ENCODE measurements at places on chromosomes 13 and 19.

- DNase-seq: no peak
Measured at GRCh38 chr13:38688674-38689073, 1.8 kb downstream of the FREM2 start.

DNA sequence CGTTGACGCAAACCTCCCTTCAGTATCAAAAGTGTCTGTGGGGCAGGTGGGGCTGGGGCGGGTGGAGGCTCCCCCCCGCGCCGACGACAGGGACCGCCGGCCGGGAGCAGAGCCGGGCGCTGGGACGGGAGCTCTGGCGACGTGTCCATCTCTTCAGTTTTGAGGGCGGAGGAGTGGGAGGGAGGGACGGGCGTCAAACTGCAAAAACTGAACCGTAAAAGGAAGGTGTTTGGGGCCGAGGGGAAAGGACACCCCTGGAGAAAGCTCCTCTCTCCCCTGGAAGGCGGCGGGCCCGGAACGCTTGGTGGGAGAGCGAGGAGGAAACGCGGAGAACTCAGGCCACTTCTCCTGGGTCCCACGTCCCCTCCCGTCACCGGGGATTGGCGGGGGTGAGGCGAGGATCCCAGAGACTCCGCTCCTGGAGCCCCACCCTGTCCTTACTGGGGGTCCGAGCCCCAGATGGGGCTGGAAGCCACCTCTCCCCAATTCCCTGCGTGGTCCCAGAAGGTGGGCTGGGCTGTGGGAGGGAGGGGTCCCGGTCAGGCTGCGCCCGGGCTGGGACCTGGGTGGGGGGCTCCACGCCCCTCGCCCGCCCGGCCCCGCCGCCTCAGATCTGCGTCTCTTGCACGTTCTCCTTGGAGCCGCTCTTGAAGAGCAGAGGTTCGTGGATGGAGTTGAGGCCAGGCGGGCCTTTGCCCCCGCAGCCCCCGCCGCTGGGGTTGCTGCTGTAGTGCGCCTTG lies 3.4 kb upstream of the ASPDH start:
- DNase-seq: no peak

- no peak for DNase-seq
Measured at GRCh38 chr13:81957121-81957520, 1616.2 kb upstream of the SPRY2 start.

GRCh38 chr19:15210323-15210781 lies 9.6 kb upstream of the NOTCH3 start:
- no peak for DNase-seq

DNA sequence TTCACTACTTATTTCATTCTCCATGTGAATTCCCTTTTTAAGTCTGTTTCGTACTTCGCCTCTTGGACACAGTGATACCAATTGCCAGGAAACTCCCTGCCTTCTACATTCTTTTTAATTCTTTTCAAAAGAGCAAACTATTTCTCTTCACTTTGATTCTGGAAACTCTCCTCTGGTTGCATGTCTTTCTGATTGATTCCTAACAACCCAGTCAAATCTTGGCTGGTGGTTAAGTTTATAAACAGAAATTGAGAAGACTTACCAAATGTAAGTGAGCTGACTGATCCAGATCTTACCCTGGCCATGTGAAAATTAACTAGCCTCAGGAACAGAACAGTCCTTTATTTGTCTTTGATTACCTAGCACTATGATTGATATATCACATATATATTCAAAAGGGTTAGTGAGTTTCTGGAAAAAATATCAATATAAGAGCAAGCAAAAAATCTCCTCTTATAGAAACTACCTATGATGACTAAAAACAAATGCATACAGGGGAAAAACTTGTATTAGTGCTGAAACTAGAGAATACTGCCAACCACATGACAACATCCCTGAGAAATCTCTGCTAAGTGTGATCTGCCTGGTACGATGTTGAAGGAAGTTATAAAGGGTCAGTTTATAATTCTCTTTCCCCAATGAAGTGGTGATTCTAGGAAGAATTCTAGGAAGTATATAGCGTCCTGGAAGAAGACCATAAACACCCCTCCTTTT lies 152.6 kb upstream of the HTR2A start:
- DNase-seq: no peak

GRCh38 chr13:19888799-19889198 lies 25.4 kb upstream of the ZMYM5 start:
- no peak for DNase-seq

DNA sequence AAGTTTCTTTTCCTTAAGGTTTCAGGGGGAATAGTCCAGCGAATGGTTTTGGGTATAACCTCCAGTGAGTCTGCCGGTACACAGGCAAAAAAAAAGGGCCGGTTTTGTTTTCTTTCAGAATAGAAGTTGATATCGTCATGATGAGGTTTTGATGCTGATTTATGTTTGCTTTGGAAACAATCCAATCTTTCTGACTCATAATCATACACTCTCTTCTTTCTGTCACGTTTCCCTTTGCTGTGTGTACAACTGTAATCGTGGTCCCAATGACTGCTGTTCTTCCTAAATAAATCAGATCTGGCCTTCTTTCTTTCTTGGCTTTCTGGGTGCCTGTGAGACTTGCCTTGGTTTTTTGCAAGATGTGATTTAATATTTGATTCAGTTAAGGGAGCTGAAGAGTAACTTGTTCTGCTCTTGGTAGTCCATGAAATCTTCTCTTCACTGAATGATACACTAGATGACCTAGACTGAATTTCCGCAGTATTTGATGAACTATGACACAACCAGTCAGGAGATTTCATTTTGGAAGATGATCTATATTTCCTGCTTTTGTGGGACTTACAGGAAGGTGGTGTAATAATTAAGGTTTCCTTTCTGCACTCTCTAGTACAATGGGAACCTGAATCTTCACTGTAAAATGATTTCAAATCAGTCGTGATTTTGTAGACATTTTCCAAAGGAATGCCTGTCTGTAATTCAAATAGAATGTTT lies 34.9 kb upstream of the METTL21C start:
- DNase-seq: peak; percentile 54

GRCh38 chr19:15330801-15331418 lies 1.4 kb downstream of the BRD4 start:
- DNase-seq: no peak

DNA sequence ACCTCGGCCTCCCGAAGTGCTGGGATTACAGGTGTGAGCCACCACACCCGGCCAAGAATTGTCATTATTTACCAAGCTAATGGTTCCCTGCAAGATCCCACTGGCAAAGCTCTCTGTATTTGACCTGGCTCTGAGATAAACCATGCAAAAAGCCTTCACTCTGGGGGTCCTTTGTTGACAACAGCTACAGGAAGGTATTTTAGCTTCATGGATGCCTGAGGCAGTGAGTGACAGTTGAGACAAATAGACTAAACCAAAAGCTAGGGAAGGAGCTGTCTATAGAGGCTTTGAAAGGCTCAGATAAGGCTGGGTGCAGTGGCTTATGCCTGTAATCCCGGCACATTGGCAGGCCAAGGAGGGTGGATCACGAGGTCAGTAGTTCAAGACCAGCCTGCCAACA lies 45.5 kb downstream of the NOTCH3 start:
- no peak for DNase-seq

DNA sequence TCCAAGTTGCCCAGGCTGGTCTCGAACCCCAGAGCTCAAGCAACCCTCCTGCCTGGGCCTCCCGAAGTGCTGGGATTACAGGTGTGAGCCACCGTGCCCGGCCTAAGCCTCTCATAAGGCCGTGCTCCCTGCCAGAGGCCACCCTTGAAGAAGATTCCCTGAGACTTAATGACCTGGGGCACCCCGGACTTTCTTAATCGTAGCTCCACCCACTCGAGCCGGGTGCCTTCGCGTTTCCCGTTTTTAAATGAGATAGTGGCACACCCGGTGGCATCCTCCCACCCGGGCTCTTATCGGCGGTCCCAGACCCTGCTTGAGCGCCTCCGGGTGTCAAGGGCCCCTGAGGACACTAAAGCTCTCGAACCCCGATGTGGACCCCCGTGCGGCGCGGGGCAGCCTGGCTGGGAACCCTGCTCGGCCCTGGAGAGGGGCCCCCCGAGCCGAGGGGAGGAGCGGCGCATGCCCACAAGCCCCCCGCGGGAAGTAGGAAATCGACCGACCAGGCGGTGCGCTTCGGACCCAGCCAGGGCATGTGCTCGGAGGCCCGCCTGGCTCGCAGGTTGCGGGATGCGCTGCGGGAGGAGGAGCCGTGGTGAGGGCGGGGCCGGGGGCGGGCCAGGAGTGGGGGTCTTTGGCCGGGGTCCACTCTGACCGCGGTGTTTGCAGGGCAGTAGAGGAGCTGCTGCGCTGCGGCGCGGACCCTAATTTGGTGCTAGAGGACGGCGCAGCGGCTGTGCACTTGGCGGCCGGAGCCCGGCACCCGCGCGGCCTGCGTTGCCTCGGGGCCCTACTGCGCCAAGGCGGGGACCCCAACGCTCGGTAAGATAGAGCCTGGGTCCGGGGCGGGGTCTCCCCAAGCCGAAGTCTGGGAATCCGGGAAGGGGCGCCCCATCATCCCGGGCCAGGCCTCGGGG lies at the start of gene ANKLE1:
Gene ANKLE1 (plus strand): TSS at position 511 of the 914 bp plus-strand sequence. CDS start 20 bp downstream, at position 531.
- DNase-seq: no peak

DNA sequence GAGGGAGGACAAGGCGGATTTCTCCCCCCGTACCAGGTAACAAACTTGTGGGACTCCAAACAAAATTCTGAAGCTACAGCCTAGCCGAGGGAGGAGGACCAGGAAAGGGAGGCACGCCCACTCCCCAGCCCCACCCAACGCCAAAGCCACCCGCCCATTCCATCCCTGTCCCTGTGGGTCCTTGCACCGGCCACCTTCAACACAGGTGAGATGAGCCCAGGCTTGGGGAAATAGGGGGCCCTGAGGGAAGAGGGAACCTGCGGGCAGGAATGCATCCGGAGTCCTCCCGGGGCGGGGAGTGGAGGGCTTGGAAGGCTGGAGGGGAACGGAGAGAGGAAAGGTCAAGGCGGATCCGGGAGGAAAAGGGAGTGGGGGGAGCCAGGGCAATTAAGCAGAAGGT lies at the start of gene BEST2:
Gene BEST2 (plus strand): TSS at position 157 of the 400 bp plus-strand sequence. CDS start 802 bp downstream, outside the sequence.
- DNase-seq: no peak

DNA sequence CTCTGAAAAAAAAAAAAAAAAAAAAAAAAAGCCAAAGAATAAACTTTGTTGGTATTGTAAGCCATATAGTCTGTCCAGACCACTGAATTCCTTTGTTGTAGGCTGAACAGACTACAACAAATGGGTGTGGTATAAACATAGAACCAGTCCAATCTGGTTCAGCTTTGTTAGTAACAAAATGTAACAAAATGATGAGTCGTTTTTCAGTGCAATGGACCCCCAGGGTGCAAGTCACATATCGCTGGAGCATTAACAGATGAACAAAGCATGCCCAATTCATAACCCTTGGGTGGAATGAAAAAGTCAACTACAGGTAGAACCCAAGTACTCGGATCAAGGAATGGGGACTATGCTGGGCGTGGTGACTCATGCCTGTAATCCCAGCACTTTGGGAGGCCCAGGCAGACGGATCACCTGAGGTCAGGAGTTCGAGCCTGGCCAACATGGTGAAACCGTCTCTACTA lies 13.6 kb upstream of the FCHO1 start:
- no peak for DNase-seq

DNA sequence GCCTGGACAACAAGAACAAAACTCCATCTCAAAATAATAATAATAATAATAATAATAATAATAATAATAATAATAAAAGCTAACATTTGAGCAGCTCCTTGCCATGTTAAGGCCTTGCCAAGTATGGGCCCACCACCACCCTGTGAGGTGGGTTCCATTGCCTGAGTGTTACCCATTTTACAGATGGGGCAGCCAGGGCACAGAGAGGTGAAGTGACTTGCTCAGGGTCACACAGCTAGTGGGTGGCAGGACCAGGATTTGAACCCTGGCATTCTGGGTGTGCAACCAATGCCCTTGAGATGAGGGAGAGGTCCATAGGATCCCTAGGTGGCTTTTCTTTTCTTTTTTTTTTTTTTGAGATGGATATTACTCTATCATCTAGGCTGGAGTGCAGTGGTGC lies 29.5 kb downstream of the ZSWIM4 start:
- no peak for DNase-seq

DNA sequence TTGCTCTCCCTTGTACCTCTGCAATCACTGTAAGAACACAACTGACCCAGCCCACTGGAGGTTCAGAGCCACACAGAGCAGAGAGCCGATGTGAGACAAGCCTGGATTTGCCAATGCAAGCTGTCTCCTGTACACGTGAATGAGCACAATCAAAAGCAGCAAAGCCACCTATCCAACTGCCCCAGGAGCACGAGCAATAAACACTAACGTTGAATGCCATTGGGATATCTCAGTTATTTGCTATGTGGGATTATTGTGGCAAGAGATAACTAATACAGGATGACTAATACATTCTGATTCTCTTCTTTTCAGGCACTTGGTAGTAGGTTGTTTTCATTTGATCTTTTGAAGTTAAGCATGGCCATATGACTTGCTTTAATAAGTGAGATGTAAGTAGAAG lies 85.2 kb upstream of the FAM216B start:
- DNase-seq: no peak

- DNase-seq: peak; percentile 79
Measured at GRCh38 chr19:9406798-9407352, 28.5 kb downstream of the ZNF266 start.

DNA sequence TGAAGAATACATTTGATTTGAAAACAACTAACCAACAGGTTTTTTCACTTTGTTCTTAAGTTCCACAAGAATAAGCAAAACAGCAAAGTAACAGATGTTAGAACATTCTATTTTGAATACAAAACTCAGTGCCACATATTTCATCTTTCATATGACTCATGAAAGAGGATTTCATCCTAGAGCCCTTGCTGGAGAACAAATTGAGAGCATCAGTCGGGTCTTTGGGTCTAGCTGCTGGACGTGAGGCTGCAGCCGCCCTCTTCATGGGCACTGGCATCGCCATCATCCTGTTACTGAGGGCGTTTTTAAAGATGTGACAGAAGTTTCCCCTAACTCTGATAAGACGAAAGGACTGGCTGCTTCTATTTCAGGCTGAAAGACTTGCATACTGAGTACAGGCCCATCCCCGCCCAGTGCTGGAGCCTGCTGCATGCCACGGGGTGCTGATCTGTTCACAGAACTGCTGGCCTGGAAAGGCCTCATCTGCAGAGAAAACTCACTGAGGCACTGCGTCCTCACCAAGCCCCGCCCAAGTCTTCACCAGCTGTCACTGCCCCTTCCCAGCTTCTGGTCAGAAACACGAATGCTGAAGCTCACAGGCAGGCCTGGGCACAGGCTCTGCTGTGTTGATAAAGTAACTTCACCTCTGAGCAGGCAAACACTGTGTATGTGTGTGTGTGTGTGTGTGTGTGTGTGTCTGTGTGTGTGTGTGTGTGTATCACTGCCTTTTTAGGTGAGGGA lies 101.4 kb downstream of the TUBGCP3 start:
- DNase-seq: no peak

- no peak for DNase-seq
Measured at GRCh38 chr19:48403606-48404005, 10.1 kb downstream of the GRIN2D start.

- no peak for DNase-seq
Measured at GRCh38 chr19:18001777-18002345, 6.1 kb upstream of the ARRDC2 start.

- no peak for DNase-seq
Measured at GRCh38 chr13:50677687-50678463, 165.6 kb downstream of the DLEU7 start.

All from NCI-H2081 (cell line).